Fibroblast of lung (primary cell): ENCODE measurements at places on chromosomes 5 and 9. TPM values are rescaled to one million over a fixed set of nuclear protein-coding genes. Genes with fewer than 3 reads are reported as not detected.

SPATA31A7 gene
- not detected in 2 replicates for total RNA-seq

SMC2 gene
- total RNA-seq: 6.7 and 12.6 TPM in 2 replicates

PDZD2 gene
- under 0.01 and 0.33 TPM in 2 replicates for total RNA-seq

NR4A3 gene
- total RNA-seq: 5.6 and 9.1 TPM in 2 replicates

CDX1 gene
- total RNA-seq: under 0.01 and 0.33 TPM in 2 replicates

RFESD gene
- 3.1 and 4.8 TPM in 2 replicates for total RNA-seq

TEX53 gene
- total RNA-seq: not detected in 2 replicates

SPINK6 gene
- total RNA-seq: not detected in 2 replicates

DBH gene
- not detected in 2 replicates for total RNA-seq

SLC45A2 gene
- total RNA-seq: under 0.01 TPM in 2 replicates

CORO2A gene
- total RNA-seq: under 0.01 and 0.50 TPM in 2 replicates

FGF1 gene
- total RNA-seq: 0.77 and 3.5 TPM in 2 replicates

RHOBTB3 gene
- 222 and 337 TPM in 2 replicates for total RNA-seq

PCDHGA7 gene
- 2.8 and 6.8 TPM in 2 replicates for total RNA-seq

CCNO gene
- total RNA-seq: not detected in 2 replicates

AFF4 gene
- 37.0 and 54.2 TPM in 2 replicates for total RNA-seq

NUTM2F gene
- total RNA-seq: not detected in 2 replicates

TBCA gene
- 125 and 175 TPM in 2 replicates for total RNA-seq

GABRA1 gene
- not detected in 2 replicates for total RNA-seq

SPATA31A1 gene
- total RNA-seq: not detected in 2 replicates

SPATA9 gene
- 0.51 and 0.66 TPM in 2 replicates for total RNA-seq

SLC25A2 gene
- total RNA-seq: 0.66 TPM in 1 of 2 replicates, not detected in the other

PCDHB13 gene
- 0.26 and 1.5 TPM in 2 replicates for total RNA-seq

TAS2R1 gene
- total RNA-seq: not detected in 2 replicates

TYRP1 gene
- total RNA-seq: 0.17 TPM in 1 of 2 replicates, not detected in the other

NIPBL gene
- total RNA-seq: 26.5 and 34.2 TPM in 2 replicates

MATR3 gene
- 183 and 275 TPM in 2 replicates for total RNA-seq

IL4 gene
- not detected in 2 replicates for total RNA-seq

COL15A1 gene
- 41.0 and 43.9 TPM in 2 replicates for total RNA-seq

MCTP1 gene
- 3.6 and 7.9 TPM in 2 replicates for total RNA-seq

FYB1 gene
- under 0.01 TPM in 1 of 2 replicates, not detected in the other for total RNA-seq
